ENCODE measurements at places on chromosomes 16 and 17.

DNA sequence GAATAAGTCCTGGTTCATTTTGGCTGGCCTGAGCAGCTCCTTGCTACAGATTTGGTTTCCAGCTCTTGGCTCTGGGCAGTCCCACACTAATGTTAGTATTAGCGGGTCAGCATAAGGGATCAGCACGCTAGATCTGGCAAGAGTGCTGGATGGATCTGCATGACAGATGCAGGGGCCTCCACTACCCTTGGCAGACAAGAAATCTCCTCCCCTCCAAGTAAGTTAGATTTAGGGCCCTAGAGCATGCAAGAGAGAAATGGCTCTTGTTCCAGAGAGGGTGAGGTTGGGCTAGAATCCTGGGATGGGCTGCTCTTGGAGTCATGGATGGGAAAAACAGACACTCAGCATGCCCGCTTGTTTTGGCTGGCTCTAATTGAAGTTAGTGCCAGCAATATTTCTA, 414.3 kb downstream of the RBFOX1 start:
- DNase-seq, result no peak

GRCh38 chr16:2270588-2271470, 2.9 kb upstream of the RNPS1 start:
- DNase-seq, result no peak

GRCh38 chr16:8619671-8620370, 1.7 kb upstream of the METTL22 start:
- DNase-seq, result no peak

DNA sequence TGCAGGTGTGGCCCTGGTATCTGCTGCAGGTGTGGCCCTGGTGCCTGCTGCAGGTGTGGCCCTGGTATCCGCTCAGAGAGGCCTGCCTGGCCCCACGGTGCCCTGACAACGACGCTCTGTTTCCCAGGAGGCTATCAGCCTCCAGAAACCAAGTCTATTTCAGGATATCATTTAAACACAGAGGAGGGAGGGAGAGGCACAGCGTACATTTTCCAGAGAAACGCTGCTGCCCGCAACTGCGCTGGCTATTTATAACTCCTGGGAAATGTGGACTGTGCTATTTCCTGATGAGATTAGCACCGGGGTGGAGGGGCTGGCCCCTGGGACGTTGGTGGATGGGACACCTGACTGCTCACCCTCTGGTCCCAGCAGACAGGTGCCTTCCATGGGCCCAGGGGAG, 22.5 kb downstream of the TIMM22 start:
- no peak for DNase-seq

Measured in GOT3 (cell line).